ENCODE measurements at places on chromosomes 1 and 21. TPM values are rescaled to one million over a fixed set of nuclear protein-coding genes. Genes with fewer than 3 reads are reported as not detected.
A peak's percentile ranks its signal among the peaks of the same experiment; 100 is the strongest.

GRCh38 chr1:180672505-180672904 is 40.7 kb downstream of the XPR1 start:
- peaks cover 13% of the 10 kb centered on the region for H3K36me3 ChIP-seq
- H3K4me3 ChIP-seq, result no peak overlapping the region
- peaks cover 34% of the 10 kb centered on the region for H3K4me1 ChIP-seq
- no peaks in the 10 kb centered on the region for H3K27me3 ChIP-seq

DNA sequence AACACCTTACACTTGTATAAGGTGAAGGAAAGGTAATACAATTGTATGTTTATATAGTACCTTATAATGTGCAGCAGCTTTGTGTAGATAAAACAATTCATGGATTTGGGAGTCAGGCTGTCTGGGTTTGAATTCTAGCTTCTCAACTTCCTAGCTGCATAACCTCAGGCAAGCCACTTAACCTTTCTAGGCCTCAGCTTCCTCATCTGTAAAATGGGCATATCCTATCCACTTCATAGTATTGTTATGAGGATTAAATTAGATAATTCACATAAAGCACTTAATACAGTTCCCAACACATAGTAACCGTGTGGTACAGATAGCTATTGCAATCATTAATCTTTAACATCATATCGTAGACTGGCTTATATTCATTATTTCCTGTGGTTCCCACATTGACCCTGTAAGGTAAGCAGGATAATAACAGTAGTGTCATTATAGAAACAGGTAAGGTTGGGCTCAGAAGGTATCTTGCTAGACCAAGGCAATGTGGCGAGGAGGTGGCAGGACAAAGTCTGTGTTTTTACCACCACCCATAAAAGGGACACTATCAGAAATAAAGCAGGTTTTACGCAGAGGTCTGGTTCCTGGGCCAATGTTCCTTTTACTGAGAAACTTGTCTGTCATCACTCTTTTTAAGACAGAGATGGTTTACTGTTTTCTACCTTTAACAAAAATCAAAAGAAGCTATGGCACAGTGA is 334.1 kb downstream of the RRAGC start:
- H3K27ac ChIP-seq, result no peak overlapping the region
- DNase-seq, result no peak
- no peak overlapping the region for H3K4me3 ChIP-seq
- no peaks in the 10 kb centered on the region for H3K4me1 ChIP-seq
- H3K27me3 ChIP-seq, result no peaks in the 10 kb centered on the region

The MYOG gene
- not detected for total RNA-seq

DNA sequence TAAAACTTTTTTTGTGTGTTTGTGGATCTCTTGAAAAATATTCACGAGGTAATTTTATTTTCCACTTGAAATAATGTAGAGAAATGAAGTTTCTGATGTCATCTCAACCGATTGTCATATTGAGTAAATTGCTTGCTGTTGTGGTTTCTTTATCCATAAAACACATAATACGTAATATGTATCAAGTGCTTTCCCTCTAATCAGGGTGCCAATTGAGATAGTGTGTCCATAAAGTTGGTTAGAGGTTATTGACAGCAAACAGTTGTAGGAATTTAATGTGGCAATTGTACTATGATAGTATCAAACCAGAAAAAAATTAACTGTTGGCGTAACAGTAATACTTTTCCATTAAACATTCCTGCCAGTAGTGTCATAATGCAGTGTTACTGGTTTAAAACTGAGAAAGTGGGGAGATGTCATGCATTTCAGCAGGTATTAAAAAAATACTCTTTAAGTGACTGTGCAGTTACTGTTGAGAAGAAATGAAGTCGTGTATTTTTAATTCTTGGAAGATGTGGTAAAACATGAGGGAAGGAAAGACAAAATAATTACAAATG is 38.3 kb downstream of the USP25 start:
- peaks cover 50% of the 10 kb centered on the region for H3K4me1 ChIP-seq
- H3K36me3 ChIP-seq, result peaks cover 5% of the 10 kb centered on the region
- no peaks in the 10 kb centered on the region for H3K27me3 ChIP-seq
- peak overlapping the region; percentile 9 for H3K27ac ChIP-seq
- DNase-seq, result no peak

- peaks cover 20% of the 10 kb centered on the region for H3K4me1 ChIP-seq
- H3K4me3 ChIP-seq, result peak overlapping the region; percentile 0
- peak; percentile 41 for DNase-seq
- H3K27me3 ChIP-seq, result peaks cover 3% of the 10 kb centered on the region
- H3K36me3 ChIP-seq, result no peaks in the 10 kb centered on the region
These were observed 199.8 kb downstream of the CRB1 start for GRCh38 chr1:197467881-197468280.

The UBL4B gene
- 1.5 TPM for total RNA-seq

DNA sequence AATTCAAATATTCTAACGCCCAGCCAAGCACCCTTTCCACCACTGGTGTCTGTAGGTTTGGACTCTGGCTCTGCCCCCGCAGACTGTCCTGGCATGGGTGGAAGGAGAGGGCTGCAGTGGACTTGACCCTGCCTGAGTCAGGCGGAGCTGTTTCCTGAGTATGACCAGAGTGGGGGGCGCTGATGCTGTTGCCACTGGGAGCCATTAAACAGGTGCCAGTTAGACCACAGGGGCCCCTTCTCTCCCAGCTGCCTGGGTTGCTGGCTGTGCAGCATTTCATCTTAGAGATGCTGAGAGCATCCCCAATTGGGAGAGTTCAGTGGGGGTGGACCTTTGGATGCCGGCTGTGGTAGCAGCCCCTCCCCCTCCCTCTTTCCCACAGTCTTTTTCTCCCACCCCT is 539.5 kb downstream of the MATN1 start:
- H3K27me3 ChIP-seq, result no peaks in the 10 kb centered on the region
- DNase-seq, result no peak
- no peak overlapping the region for H3K4me3 ChIP-seq

GRCh38 chr1:40842207-40842606 is 20.0 kb downstream of the CITED4 start:
- H3K36me3 ChIP-seq, result peaks cover 7% of the 10 kb centered on the region
- no peak overlapping the region for H3K4me3 ChIP-seq
- peaks cover 41% of the 10 kb centered on the region for H3K27me3 ChIP-seq
- peaks cover 4% of the 10 kb centered on the region for H3K4me1 ChIP-seq
- no peak overlapping the region for H3K27ac ChIP-seq

The EPHA2 gene
- total RNA-seq, result 104 TPM

GRCh38 chr1:5161372-5161771 is 507.0 kb downstream of the AJAP1 start:
- no peak for DNase-seq
- H3K4me3 ChIP-seq, result no peak overlapping the region
- peaks cover 16% of the 10 kb centered on the region for H3K36me3 ChIP-seq
- peaks cover 2% of the 10 kb centered on the region for H3K27me3 ChIP-seq
- no peak overlapping the region for H3K27ac ChIP-seq

The TNFRSF18 gene
- total RNA-seq, result not detected

- no peaks in the 10 kb centered on the region for H3K36me3 ChIP-seq
- DNase-seq, result no peak
- peaks cover 2% of the 10 kb centered on the region for H3K27me3 ChIP-seq
- H3K27ac ChIP-seq, result no peak overlapping the region
- H3K4me1 ChIP-seq, result no peaks in the 10 kb centered on the region
These were observed 6.1 kb downstream of the PRXL2B start for GRCh38 chr1:2592672-2593071.

DNA sequence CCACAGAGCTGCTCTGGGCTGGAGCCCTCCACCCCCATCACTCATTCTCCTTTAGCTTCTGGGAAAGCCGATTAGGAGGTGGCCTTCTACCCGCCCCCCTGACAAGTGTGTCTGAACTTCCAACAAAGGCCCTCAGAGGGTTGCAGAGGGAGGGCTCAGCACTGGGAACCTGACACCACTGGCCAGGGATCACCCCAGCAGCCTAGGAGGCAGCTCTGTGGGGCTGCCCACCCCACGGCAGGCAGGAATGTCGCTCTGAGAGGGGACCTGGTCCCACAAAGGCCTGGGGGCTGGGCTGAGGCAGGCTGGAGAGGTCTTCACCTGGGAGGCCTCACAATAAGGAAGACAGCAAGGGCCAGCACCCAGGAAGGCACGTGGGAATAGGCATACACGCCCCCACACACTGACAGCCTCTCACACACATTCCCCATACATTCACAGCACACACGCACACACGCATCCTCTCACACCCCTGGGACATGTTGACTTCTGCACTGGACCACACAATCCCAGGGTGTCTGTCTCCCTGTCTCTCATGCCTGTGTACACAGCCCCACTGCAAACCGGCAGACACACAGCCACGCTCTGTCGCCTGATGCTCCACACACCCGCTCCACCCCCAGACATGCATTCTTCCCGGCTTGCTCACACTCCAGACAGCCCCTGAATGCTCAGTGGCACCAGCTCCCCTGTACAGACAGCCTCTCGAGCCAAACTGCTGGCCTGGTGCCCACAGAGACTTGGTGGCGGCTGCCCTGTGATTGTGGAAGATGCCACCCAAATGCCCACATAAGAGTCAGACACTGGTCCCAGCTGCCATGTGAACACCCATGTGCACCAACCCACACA is 30.7 kb downstream of the DMBX1 start:
- H3K4me3 ChIP-seq, result peak overlapping the region; percentile 61
- DNase-seq, result peak; percentile 81
- peaks cover 42% of the 10 kb centered on the region for H3K4me1 ChIP-seq
- peaks cover 21% of the 10 kb centered on the region for H3K27me3 ChIP-seq
- no peaks in the 10 kb centered on the region for H3K36me3 ChIP-seq

The MLLT11 gene
- 10.7 TPM for total RNA-seq

- H3K27ac ChIP-seq, result no peak overlapping the region
- H3K4me3 ChIP-seq, result no peak overlapping the region
- H3K27me3 ChIP-seq, result peaks cover 6% of the 10 kb centered on the region
- H3K4me1 ChIP-seq, result peaks cover 32% of the 10 kb centered on the region
These were observed 62.8 kb downstream of the RUNX3 start for GRCh38 chr1:24867084-24867870.

- no peak overlapping the region for H3K4me3 ChIP-seq
- peaks cover 8% of the 10 kb centered on the region for H3K27me3 ChIP-seq
- H3K4me1 ChIP-seq, result no peaks in the 10 kb centered on the region
- DNase-seq, result no peak
- H3K27ac ChIP-seq, result no peak overlapping the region
These were observed 77.6 kb downstream of the DDX20 start for GRCh38 chr1:111833334-111833733.

DNA sequence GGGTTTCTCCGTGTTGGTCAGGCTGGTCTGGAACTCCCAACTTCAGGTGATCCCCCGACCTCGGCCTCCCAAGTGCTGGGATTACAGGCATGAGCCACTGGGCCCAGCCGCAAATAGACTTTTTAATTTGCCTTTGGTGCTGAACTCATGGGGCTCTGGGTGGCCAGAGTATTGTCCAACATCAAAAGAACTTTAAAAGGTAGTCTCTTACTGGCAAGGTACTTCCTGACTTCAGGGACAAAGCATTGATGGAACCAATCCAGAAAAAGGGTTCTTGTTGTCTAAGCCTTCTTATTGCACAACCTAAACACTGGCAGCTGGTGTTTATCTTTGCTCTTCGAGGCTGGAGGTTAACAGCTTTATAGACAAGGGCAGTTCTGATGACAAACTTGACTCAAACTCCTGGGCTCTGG is 3.8 kb upstream of the KTI12 start:
- peaks cover 4% of the 10 kb centered on the region for H3K36me3 ChIP-seq
- H3K27ac ChIP-seq, result no peak overlapping the region
- H3K4me1 ChIP-seq, result peaks cover 15% of the 10 kb centered on the region
- DNase-seq, result no peak

GRCh38 chr1:86377341-86377740 is 18.8 kb downstream of the ODF2L start:
- H3K36me3 ChIP-seq, result peaks cover 15% of the 10 kb centered on the region
- no peak overlapping the region for H3K4me3 ChIP-seq
- DNase-seq, result no peak
- H3K27ac ChIP-seq, result no peak overlapping the region
- no peaks in the 10 kb centered on the region for H3K27me3 ChIP-seq

The SLC9C2 gene
- not detected for total RNA-seq

DNA sequence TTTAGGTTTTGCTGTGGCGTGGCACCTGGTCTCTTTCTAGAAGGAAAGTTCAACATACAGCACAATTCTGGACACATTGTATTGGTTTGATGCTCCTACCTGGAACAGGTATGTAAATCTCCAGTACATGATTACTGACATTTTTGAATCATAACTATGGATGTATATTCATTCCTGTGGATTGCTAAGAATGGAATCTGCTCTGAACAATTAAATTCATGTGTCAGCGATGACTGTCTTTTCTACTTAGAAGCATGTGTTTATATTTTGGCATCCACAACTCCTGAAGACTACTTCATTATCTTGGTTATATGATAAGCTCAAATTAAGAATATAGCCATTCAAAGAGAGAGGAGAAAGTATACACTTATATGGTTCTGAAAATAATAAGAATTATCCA is 291.8 kb downstream of the CHRM3 start:
- peaks cover 17% of the 10 kb centered on the region for H3K4me1 ChIP-seq
- no peak overlapping the region for H3K27ac ChIP-seq
- H3K4me3 ChIP-seq, result no peak overlapping the region
- H3K36me3 ChIP-seq, result peaks cover 14% of the 10 kb centered on the region
- DNase-seq, result peak; percentile 9

The KRTAP12-2 gene
- not detected for total RNA-seq

- H3K27me3 ChIP-seq, result no peaks in the 10 kb centered on the region
- peaks cover 31% of the 10 kb centered on the region for H3K36me3 ChIP-seq
- H3K27ac ChIP-seq, result no peak overlapping the region
- no peak for DNase-seq
- H3K4me1 ChIP-seq, result peaks cover 23% of the 10 kb centered on the region
These were observed 17.4 kb downstream of the IQGAP3 start for GRCh38 chr1:156554971-156555370.

- peaks cover 3% of the 10 kb centered on the region for H3K27me3 ChIP-seq
- no peak overlapping the region for H3K27ac ChIP-seq
- no peak overlapping the region for H3K4me3 ChIP-seq
- H3K4me1 ChIP-seq, result peaks cover 7% of the 10 kb centered on the region
These were observed 6.7 kb upstream of the NPHP4 start for GRCh38 chr1:5998906-5999301.

GRCh38 chr1:39317910-39318633 is 113.6 kb downstream of the MACF1 start:
- H3K4me1 ChIP-seq, result no peaks in the 10 kb centered on the region
- no peak for DNase-seq
- H3K36me3 ChIP-seq, result peaks cover 35% of the 10 kb centered on the region
- 0 out of 2 replicates have a peak, but pooled peaks cover 2% of the 10 kb centered on the region for H3K27me3 ChIP-seq
- H3K4me3 ChIP-seq, result no peak overlapping the region

DNA sequence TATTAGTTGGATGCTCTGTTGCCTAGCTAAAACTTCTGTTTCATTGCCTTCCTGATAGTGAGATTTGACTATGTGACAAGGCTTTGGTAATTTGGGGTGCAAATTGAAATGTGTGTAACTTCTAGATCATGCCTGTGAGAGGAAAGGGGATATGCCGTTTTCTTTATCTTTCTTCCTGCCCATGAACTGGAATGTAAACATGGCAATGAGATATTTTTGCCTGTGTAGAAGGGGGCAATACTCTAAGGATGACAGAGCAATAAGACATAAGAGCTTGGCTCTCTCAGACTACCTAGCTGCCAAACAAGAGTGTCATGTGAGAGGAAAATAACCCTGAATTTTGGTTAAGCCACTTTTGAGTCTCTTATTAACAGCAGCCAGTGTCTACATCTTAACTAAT is 49.7 kb downstream of the RAP1A start:
- peaks cover 57% of the 10 kb centered on the region for H3K4me1 ChIP-seq
- H3K36me3 ChIP-seq, result peaks cover 5% of the 10 kb centered on the region

GRCh38 chr1:21472861-21473260 is 32.9 kb downstream of the NBPF3 start:
- peaks cover 6% of the 10 kb centered on the region for H3K4me1 ChIP-seq
- DNase-seq, result no peak
- H3K27ac ChIP-seq, result no peak overlapping the region
- H3K36me3 ChIP-seq, result peaks cover 64% of the 10 kb centered on the region
- H3K4me3 ChIP-seq, result no peak overlapping the region

All from HFFc6 (cell line).